ENCODE measurements at places on chromosomes 12 and 14.
A peak's percentile ranks its signal among the peaks of the same experiment; 100 is the strongest.

DNA sequence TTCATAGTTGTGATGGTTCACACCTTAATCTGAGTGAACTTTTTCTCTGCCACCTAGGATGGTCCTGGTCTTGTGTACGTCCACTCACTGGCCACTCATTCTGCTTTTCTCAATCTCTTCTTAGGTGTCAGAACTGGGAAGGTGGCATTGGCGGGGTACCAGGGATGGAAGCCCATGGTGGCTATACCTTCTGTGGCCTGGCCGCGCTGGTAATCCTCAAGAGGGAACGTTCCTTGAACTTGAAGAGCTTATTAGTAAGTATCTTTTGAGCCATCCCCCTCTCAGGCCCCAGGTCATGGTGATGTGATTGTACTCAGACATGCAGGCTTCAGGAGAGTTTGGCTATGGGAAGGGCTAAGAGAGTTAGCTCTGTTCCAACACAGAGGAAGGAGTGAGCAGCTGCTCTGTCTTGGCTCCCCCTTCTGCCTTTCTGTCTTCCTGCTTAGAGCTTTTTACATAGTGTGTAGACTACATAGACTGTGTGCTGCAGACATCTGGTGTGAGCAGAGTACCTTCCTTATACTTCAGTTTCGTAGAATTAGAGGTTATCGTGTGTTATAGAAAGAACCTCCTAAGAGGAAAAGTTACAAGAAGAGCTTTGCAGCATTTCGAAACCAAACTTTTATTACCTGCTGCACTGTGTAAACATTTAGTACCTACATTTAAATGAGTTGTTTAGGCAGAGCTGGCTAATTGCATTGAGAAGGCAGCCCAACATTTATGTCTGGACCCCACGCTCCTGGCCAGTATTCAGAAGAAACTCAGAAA, 54.2 kb downstream of the FNTB start:
- no peak for DNase-seq

- DNase-seq, result peak; percentile 92
Observed at GRCh38 chr12:13196130-13196921, at the start of gene EMP1. Gene EMP1, plus strand, starts transcription at chr12:13196726. Its CDS starts 14,785 bp downstream, at chr12:13211511.

DNA sequence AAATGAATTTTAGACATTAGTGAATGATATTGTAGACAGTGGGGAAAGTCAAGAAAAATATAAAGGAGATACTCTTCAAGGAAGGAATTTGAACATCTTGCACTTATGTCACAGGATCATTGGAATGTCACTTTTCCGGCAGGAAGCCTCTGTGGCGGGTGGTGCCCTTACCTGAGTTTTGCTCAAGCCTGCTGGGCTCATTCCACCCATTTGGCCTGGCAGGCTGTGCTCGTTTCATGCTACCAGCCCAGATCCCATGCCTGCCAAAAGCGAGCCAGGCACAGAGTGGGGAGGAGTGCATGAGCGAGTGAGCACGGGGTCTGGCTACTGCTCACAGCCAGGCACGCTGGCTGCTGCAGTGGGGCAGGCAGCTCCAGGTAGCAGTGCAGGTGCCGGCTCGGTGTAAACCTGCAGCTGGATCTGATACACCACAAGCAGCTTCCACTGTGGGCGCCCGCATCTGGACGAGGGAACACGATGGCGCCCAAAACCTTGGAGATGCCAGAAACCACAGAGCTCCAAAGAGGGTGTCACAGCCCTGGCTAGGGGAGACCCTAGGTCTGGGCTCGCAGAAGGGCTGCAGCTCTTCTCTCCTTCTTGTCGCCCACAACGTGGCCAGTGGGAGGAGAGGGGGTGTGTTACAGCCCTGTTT, 28.7 kb upstream of the YAF2 start:
- no peak for DNase-seq

GRCh38 chr12:90677055-90677454, 277.9 kb downstream of the CCER1 start:
- DNase-seq, result no peak

DNA sequence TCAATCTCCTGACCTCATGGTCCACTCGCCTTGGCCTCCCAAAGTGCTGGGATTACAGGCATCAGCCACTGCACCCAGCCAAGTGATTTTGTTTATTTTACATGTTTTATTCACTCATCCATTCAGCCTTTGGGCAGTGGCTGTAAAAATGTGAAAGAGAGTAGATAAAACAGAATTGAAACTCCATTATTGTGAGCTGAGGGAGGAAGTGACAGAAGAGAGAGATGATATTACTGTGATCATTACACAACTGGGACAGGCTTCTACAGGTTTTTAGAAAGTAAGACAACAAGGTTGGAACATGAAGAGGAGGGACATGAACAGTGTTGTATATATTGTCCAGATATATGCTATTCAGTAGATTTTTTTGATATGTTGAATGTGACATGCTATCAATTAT, 25.0 kb downstream of the CREBL2 start:
- no peak for DNase-seq

GRCh38 chr12:44405297-44405696, 470.8 kb downstream of the NELL2 start:
- no peak for DNase-seq

GRCh38 chr14:87866116-87866515, 126.9 kb downstream of the GALC start:
- no peak for DNase-seq

DNA sequence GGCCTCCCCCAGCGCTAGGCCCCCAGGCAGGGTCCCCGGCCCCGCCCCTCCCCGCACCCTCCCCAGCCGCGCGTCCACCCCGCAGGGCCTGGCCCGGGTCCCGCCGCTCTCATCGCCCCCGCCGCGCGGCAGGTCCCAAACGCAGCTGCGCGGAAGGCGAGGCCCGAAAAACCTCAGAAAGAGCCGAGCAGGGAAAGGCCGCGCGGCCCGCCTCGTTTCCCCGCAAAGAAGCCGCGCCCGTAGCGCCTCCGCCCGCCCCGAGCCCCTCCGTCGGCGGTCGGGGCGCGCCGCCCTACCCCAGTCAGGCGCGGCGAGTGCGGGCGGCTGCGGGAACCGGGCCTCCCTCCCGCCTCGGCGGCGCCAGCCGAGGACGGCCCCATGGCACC, 324 bp downstream of the POLE start:
- peak; percentile 73 for DNase-seq

DNA sequence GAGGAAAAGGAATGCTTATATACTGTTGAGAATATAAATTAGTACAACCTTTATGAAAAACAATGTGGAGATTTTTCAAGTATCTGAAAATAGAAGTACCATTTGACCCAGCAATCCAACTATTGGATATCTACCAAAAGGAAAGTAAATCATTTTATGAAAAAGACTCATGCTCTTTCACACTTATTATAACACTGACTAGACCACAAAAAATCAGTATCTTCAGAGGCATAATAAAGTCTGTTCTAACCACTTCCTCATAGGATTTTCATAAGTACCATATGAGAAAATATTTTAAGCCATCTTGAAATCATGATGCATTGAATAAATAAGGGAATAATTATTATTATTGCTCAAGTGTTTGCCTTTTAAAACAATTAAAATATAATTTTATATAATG, 90.8 kb downstream of the SLCO1B1 start:
- no peak for DNase-seq
